ENCODE measurements at places on chromosomes 4 and X.

DNA sequence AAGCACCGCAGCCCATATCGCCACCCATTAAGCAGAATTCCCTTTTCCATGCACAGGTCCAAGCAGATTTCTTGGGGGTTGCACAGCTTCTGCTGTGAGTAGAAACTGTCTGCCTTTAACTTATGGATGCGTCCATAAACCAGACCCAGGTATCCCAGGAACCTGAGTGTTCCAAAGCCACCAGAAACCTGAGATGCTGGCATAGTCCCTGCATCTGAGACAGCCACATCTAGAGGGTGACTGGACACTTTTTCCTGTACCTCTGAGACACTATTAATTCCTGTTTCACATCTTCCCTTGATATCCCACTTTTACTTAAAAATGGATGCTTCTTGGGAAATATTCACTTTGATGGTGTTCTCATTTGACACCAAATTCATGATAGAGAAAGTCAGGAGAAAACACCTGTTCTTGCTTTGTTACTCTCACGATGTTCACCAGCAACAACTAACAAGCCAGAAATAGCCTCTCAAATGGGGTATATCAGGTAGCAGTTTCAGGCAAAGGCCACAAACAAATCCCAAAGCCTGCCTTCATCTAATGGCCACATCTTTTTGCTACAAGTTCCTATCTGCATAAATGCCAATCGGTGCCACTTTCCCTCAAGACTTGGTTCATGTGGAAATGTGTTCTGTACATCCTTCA, 45.5 kb upstream of the PRDX4 start:
- no peak for DNase-seq

DNA sequence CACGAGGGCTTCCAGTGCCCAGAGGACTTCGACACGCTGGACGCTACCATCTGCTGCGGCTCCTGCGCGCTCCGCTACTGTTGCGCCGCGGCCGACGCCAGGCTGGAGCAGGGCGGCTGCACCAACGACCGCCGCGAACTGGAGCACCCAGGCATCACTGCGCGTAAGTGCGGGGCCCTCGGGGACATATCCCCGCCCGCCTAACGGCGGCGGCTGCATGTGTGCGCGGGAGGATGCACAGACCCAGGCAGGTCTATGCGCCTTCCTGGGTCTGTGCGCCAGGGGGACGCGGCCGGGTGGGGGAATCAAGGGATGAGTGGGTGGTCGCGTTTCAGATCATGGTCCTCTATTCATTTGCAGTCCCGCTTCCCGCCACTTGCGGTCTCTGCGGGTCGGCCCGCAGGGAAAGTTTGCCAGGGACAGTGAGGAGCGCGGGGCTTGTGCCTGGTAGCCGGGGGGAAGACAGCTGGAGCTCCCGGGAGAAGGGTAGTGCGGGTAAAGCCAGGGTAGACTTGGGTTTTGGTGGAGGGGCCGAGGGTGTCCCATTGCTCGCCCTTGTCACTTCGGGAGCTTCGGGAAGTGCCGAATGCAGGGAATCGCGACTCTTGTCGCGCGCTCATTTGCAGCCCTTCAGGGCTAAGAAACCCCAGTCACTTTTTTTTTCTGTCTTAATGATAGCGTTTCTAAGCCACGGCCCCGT, 1.0 kb downstream of the SHISA3 start:
- no peak for DNase-seq

GRCh38 chr4:27518876-27519275, 658.2 kb downstream of the STIM2 start:
- DNase-seq: no peak

- DNase-seq: no peak
Measured at GRCh38 chrX:40784516-40785151, 49.3 kb upstream of the MED14 start.

- no peak for DNase-seq
Measured at GRCh38 chr4:152810715-152811287, 31.0 kb downstream of the ARFIP1 start.

DNA sequence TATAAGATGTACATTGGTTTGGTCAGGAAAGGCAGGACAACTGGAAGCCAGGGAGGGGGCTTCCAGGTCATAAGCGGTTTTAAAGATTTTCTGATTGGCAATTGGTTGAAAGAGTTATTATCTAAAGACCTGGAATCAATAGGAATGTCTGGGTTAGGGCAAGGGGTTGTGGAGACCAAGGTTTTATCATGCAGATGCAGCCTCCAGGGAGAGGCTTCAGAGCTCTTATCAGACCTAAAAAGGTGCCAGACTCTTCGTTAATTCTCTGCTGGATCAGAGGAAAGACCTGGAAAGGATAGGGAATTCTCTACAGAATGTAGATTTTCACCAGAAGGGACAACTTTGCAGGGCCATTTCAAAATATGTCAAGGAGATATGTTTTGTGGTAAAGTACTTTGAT, 62.8 kb downstream of the BEX3 start:
- no peak for DNase-seq

DNA sequence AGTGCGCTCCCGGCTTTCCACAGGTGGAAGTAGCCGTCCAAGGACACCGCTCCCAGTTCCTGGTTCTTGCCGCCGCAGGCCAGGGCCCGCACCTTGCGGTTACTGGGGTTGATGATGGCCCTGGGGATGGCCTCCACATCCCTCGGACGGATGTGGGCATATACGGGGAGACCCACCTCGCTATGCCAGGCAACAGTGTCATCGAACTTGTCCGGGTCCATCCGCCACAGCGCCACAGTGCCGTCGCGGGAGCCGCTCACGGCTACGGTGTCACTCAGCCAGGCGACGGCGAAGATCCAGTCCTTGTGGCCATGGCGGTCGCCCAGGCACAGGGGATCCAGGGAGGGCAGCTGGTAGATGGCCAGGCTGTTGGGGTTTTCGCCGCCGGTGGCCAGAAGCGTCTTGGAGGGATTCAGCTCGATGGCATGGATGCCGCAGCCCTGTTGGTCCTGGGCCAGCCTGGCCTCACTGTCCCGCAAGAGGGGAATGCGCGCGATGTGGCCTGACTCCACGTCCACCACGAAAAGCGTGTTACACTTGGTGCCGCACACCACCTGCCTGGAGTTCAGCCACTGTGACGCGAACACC, 795 bp downstream of the DCAF12L1 start:
- DNase-seq: no peak

DNA sequence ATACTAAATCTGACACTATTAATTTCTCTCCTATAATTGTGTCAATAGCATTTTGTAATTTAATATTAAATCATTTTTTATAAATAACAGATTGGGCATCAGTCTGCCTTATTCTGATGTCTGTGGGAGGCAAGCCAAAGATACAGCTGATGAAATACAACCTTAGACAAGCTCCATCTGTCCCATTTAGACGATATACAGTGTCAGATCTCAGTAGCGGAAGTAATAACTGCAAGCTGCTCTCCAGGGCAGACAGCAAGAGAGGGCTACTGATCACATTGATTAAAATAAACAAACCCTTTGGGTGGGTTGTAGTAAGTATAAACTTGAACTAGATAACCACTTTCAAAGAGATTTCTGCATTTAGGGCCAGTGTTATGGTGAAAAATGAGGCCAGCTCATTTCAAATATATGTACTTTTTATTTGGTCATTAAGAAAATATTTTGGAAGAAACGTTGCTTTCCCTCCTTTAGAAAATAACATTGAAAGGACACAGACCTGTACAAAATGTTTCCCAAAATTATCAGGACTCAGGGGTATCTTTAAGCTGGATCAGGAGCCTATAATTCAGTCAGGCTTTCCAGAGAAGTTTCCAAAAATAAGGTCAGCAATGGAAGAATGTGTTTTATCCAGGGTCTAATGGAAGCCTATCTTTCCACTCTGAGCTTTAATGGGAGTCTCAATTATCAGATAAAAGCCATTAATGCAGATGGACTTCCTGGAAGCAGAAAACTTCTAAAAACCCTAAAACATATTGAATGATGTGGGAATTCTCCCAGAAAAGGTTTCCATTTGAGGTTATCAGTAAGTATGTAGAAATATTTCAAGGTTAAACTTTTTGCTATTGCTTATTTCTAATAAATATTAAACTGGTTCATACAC, 1028.8 kb upstream of the IGFBP7 start:
- no peak for DNase-seq

DNA sequence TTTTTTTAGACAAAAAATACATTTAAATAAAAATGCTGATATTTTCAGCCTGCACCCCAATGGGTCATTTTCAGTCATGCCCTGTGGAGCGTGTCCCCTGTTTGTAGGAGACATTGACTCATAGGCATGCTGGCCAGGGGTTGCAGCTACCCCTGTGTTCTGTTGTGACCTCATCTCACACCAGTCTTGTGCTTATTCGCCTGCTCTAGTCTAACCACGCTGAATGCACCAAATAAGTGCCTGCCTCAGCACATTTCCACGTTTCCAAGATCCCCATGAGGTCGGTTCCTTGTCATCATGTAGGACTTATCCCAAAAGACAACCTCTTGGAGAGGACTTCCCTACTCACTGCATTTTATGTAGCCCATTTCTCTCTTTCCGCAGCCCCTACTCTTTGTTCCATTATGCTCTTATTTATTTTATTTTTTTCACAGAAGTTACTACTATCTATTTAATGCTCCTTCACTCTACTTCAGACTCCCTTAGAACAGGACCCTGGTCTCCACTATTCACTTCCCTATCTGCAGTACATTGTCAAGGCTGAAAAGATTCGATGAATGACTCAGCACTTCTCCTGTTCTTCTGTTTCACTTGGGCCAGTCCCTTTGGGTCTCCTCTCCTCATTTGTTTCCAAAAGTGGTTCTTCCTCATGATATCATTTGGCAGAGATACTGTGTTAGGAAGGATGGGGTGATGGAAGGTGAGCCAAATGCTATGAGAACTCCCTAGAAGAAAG, 109.7 kb downstream of the MSL3 start:
- DNase-seq: no peak

DNA sequence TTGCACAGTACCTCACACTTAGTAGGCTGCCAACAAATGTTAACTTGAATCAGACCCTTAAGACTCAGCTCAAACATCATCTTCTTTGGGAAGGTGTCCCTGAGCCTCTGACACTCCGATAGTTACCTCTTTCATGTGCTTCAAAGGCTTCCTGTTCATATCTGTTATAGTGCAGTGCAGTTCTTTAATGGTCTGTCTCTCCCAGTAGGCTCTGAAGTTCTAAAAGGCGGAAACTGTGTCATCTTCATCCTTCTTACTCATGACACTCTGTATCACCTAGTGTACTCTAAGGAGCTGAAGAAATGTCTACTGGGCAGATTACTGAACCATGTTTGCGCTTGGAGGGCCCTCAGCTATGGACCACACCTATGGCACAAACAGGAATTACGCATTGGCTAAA, 2.1 kb upstream of the DIAPH2 start:
- no peak for DNase-seq

DNA sequence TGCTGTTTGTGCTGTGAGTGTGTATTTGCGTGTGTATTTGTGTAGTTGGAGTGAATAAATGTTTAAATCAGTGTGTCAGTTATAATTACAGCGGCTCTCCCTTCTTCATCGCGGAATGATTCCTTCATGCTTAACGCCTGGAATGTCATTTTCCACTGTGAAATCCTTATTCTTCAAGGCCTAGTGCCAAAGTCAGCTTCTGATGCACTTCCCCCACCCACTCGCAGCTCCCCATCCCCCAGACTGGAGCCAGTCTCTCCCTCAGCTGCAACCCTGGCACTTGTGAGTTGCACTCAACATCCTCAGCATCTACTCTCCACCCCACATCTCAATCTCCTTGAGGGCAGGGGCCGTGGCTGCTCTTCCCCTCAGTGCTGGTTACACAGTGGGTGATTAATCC, 583.0 kb downstream of the BCOR start:
- DNase-seq: no peak

GRCh38 chrX:63751481-63751880, 33.5 kb downstream of the ARHGEF9 start:
- DNase-seq: no peak

DNA sequence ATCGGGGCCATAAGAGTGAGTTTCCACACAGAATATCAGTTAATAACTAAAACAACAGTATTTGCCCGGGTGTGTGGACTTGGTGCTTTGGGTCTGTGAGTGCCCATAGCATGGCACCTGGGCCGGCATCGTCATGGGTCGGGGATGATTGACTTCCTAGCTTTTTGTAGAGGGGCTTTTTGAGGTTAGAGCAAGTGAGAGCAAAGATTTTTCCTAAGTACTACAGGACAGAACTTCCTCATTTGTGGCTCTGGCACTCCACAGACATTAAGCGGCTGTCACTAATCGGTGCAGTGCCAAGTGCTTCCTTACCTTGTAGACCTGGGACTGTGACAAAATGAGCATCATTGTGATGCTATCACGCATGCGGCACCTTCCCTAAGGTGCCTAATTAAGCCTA, 81.0 kb downstream of the SHROOM2 start:
- no peak for DNase-seq

DNA sequence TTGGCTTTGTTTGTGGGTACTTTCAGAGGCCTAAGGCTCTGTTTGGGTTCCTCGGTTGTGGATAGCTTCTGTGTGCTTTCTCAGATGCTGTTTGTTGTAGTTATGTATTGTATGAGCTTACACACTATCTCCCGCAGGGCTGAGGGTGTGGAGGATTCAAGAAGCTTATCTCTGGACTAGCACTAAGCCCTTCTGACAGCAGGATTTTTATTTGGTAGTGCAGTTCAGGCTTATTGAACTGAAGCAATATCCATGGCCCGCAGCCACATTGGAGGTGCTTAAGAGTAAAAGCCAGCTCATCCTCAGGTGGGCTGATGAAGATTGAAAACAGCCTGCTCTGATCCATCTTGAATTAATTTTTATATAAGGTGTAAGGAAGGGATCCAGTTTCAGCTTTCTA, 128.2 kb downstream of the RASGEF1B start:
- DNase-seq: no peak

DNA sequence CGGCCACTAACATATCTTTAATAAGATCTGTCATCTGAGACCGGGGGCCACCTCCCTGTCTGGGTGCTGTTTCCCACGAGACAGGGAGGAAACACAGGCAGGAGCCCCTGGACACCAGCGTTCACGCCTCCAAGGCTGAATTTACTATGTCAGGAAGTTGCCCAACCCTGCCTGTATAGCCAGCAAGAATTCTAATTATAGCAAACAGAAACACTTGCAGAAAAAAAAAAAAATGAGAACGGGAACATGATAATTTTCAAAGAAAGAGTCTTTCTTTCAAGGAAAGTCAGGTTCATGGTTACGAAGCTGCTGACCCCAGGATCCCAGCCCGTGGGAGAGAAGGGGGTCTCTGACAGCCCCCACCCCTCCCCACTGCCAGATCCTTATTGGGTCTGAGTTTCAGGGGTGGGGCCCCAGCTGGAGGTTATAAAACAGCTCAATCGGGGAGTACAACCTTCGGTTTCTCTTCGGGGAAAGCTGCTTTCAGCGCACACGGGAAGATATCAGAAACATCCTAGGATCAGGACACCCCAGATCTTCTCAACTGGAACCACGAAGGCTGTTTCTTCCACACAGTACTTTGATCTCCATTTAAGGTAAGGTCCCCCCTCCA, at the start of gene IL3RA:
Gene IL3RA (plus strand): TSS at position 455 of the 613 bp plus-strand sequence. CDS start 4,981 bp downstream, outside the sequence.
- no peak for DNase-seq

DNA sequence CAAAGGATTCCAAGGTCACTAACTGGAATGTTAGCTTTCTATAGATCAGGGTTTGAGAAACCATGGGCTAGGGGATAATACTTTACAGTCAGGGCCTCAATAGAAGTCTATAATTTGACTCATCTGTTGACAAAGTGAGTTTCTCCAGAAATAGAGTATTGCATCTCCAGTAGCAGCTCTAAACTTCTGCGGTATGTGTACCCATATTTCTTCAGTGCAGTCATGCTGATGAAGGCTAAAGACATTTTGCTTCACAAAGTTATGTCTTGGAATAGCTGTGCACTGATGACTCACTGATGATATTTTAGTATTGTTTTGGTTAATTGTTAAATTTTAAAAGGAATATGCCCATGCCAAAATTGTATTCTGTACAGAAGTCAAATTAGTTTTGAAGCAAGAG, 464.9 kb upstream of the AMOT start:
- no peak for DNase-seq

GRCh38 chrX:129092242-129092641, 431.0 kb downstream of the SMARCA1 start:
- no peak for DNase-seq

GRCh38 chr4:15942283-15942682, 3.7 kb upstream of the FGFBP1 start:
- DNase-seq: no peak

Data from stimulated activated naive CD4-positive, alpha-beta T cell treated with Interleukin-2 at 50 U/mL for 16 hours (primary cell).